DMS 273 treated with DMSO at 0.1 percent for 48 hours (cell line): ENCODE measurements at places on chromosomes 6 and 20.

GRCh38 chr6:16712255-16712930 lies 48.9 kb downstream of the ATXN1 start:
- no peak for DNase-seq

GRCh38 chr20:32201296-32201976 lies 6.1 kb downstream of the PLAGL2 start:
- no peak for DNase-seq

DNA sequence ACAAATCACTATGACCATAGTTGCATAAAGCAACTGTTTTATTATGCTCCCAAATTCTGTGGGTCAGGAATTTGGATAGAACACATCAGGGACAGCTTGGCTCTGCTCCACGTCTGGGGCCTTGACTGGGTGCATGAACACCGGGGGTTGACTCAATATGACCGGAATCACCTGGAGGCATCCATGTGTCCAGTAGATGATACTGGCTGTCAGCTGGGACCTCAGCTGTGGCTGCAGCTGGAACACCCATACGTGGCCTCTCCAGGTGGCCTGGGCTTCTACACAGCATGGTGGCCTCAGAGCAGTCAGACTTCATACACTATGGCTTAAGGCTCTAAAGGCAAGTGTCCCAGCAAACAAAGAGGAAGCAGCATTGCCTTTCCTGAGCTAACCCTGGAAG lies 113.4 kb downstream of the NRN1 start:
- no peak for DNase-seq

DNA sequence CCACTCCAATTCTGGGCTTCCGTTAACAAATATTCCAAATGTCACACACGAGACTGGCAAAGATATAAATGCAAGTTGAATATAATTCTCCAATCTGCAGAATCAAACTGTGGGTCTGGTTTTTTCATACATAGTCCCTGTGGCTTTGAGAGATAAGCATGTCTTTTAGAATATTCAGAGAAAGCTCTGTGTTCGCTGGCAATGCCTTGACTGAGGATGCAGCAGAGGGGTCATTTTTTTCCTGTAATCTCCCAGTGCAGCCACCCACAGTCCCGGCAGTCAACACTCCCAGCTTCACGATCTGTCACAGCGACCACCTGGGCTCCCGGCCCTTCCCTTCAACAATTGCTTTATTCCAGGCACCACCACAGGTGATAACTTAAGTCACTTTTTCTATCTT lies 30.5 kb downstream of the MUC22 start:
- DNase-seq: no peak

GRCh38 chr20:10504994-10505730 lies 70.1 kb downstream of the SLX4IP start:
- DNase-seq: no peak

DNA sequence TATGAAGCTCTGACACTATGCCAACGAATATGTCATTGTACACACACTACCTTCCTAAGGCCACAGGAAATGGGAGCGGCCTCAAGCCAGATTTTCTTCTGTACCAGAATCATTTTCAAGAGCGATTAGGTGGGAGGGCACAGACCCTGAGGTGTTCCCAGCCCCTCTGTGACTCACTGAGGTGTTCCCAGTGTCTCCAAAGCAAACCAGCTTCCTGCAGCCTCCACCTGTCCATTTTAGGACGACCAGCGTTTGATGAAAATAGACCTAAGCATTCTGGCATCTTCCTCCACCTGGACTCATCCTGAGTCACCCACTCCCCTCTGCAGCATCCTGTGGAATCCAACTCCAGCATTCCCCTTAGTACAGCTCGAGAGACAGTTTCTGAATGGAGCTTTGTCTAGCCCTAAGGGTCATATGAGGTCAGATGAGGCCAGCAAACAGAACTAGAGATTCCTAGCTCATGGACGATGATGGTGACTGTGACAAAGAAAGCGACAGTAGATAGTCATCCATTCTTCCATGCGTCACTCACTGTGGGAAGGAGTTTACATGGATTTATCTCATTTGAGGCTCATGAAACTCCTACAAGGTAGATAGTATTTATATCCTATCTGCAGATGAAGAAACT lies 203.4 kb downstream of the PTPRT start:
- no peak for DNase-seq

GRCh38 chr6:140124498-140124897 lies 750.0 kb upstream of the CITED2 start:
- DNase-seq: no peak

- no peak for DNase-seq
These were observed 79.0 kb downstream of the TRERF1 start for GRCh38 chr6:42372699-42373098.

GRCh38 chr6:89375427-89376267 lies 23.1 kb upstream of the UBE2J1 start:
- peak; percentile 94 for DNase-seq

- peak; percentile 98 for DNase-seq
These were observed 77.2 kb downstream of the BACH2 start for GRCh38 chr6:90219209-90219985.
